Hematopoietic multipotent progenitor cell (in vitro differentiated cells): ENCODE measurements at places on chromosomes 7 and 10. TPM values are rescaled to one million over a fixed set of nuclear protein-coding genes. Genes with fewer than 3 reads are reported as not detected.

HMX2 gene
- not detected for total RNA-seq

DNA sequence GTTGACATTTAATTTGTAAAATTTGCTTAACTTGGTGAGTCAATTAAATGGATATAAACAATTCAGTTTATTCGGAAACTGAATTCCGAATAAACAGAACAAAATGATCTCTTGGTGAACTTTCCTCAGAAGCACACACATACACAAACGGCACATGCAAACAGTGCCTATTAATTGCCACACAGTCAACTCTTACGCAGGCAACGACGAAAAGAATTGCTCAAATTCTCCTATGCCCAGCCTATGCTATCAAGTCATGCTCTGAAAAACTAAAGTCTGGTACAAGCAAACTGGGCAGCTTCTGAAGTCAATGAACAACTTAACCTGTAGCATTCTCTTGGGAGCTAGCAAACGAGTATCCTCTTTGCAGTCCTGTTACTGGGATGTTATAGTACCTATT is 38.8 kb upstream of the ASL start:
- DNase-seq = no peak

- DNase-seq = no peak
Observed at GRCh38 chr10:42970451-42971250, 106.2 kb upstream of the RET start.

DNA sequence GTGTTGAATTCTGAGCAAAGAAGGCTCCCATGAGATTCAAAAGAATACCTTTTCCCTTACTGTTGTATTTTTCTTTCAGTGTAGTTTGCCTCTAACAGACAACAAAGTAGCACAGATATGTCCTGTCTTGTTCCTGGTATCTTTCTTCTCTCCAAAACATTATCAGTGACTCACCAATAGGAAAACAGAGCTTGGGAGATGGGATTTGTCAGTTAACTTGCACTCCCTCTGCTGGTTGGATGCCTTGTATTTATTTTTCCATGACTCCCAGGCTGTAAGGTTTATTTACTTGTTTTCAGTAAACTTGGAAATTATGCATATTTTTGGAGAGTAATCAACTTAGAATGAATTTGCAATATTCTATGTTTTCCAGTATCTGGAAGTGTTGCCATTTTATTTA is 129.7 kb downstream of the SAMD9 start:
- DNase-seq = no peak
